CD14-positive monocyte (primary cell): ENCODE measurements at places on chromosomes 6 and 20. TPM values are rescaled to one million over a fixed set of nuclear protein-coding genes. Genes with fewer than 3 reads are reported as not detected.

Gene SYNJ2
- polyA plus RNA-seq = 1.6 TPM

Gene RALGAPB
- 4.6 and 15.5 TPM in 2 replicates for polyA plus RNA-seq

Gene GTSF1L
- polyA plus RNA-seq = not detected in 2 replicates

GRCh38 chr20:20815711-20816455 lies 103.4 kb upstream of the RALGAPA2 start:
- H3K4me1 ChIP-seq = peaks cover 8% of the 10 kb centered on the region
- no peak overlapping the region for H3K27ac ChIP-seq
- no peaks in the 10 kb centered on the region for H3K27me3 ChIP-seq
- no peak overlapping the region for H3K4me3 ChIP-seq

DNA sequence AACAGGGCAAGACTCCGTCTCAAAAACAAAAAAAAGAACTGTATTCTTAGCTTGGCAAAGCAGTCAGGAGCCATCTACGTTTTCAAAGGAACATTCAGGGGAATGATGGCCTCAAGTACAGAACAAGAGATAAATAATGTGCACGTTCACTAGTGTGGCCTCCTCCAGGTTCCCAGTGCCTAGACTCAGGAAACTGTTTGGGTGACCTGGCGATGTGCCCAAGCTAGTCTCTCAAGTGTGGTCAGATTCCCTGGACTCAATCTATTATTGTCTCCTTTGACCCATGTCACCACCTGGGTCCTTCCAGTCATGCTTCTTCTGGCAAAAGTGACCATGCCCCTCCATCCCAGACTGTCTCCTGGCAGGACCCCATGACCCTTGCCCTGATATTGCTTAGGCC lies 23.7 kb downstream of the TRAF3IP2 start:
- no peaks in the 10 kb centered on the region for H3K27me3 ChIP-seq
- no peak for DNase-seq
- H3K27ac ChIP-seq = no peak overlapping the region
- peaks cover 3% of the 10 kb centered on the region for H3K36me3 ChIP-seq
- H3K4me3 ChIP-seq = no peak overlapping the region
